Naive thymus-derived CD8-positive, alpha-beta T cell (primary cell): ENCODE measurements at places on chromosomes 2 and 18. TPM values are rescaled to one million over a fixed set of nuclear protein-coding genes. Genes with fewer than 3 reads are reported as not detected.

Gene NCOA1
- total RNA-seq: 44.8 TPM

Gene TFCP2L1
- not detected for total RNA-seq

Gene DYSF
- total RNA-seq: 3.4 TPM

Gene MYO5B
- not detected for total RNA-seq

Gene CFAP53
- total RNA-seq: 1.2 TPM

Gene RUFY4
- 1.5 TPM for total RNA-seq

Gene UGP2
- 89.1 TPM for total RNA-seq

Gene KCNJ3
- total RNA-seq: not detected

Gene CRYGC
- not detected for total RNA-seq
